ENCODE measurements at places on chromosomes 7 and 10.
A peak's percentile ranks its signal among the peaks of the same experiment; 100 is the strongest.

DNA sequence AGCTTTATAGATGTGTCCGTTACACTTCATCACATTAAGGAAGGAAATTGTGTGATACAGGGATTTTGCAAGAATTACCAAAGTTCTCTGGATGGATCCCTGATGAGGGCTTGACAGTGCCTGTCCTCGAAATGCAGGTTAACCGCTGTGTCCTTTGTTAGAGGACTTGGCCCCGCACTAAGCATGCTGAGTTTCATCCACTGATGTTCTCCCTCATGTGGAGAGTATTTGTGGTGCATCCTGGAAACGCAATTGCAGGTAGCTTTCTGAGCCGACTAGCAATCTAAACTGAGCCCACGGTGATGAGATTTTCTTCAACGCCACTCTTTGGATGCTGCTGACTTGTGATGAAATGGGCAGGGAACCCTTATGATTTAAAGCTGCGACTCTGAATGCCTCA lies 71.9 kb upstream of the STK17A start:
- no peak for DNase-seq
- no peaks in the 10 kb centered on the region for H3K27me3 ChIP-seq
- no peak overlapping the region for H3K4me3 ChIP-seq
- no peaks in the 10 kb centered on the region for H3K36me3 ChIP-seq
- H3K27ac ChIP-seq, result no peak overlapping the region

DNA sequence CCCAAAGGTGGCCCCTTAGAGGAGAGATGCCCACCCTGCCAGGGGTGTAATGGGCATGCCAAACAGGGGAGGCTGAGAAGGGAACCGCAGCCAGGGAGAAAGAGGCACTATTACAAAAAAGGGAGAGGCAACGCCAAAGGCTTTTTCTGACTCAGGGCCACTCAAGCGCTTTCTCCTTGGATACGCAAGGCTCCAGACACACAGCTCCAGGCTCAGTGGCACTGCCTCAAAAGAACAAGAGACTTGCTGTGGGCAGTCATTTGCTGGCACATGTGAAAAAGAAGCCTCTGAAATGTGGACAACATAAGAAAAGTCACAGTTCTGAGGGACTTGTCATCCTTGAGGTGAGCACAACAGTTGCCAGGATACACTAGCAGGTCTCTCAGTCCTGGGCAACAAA lies 128.4 kb downstream of the DGKI start:
- no peak overlapping the region for H3K4me3 ChIP-seq
- peaks cover 7% of the 10 kb centered on the region for H3K4me1 ChIP-seq
- H3K27me3 ChIP-seq, result no peaks in the 10 kb centered on the region
- no peak for DNase-seq
- no peak overlapping the region for H3K27ac ChIP-seq

DNA sequence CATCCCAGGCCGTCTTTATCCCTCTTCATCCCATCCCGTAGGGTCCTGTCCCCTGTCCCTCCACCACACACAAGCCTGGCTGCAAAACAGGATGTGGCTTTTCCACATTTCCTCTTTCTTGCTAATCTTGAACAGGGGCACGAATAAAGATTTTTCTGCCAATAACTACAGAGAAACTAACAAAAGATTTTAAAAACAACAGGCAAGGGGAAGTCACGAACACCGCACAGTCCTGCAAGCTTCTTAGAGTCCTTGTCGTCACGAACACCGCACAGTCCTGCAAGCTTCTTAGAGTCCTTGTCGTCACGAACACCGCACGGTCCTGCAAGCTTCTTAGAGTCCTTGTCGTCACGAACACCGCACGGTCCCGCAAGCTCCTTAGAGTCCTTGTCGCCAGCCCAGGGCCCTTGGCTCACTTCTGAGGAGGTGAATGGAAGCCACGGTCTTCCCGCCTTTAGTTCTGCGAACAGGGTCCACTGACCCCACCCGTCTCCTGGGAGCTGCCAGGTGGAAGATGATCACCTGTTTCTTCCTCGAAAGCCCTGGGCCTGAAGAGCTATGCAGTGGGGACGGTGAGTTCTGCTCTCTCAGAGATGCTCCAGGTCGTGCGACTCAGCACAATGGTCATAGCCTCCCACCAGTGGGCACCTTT lies 10.3 kb upstream of the INSIG1 start:
- no peak overlapping the region for H3K4me3 ChIP-seq
- H3K27me3 ChIP-seq, result no peaks in the 10 kb centered on the region

- H3K4me3 ChIP-seq, result no peak overlapping the region
- no peaks in the 10 kb centered on the region for H3K27me3 ChIP-seq
- H3K4me1 ChIP-seq, result no peaks in the 10 kb centered on the region
- no peaks in the 10 kb centered on the region for H3K36me3 ChIP-seq
- H3K27ac ChIP-seq, result no peak overlapping the region
These were observed 34.8 kb upstream of the LAMB1 start for GRCh38 chr7:108037741-108038140.

DNA sequence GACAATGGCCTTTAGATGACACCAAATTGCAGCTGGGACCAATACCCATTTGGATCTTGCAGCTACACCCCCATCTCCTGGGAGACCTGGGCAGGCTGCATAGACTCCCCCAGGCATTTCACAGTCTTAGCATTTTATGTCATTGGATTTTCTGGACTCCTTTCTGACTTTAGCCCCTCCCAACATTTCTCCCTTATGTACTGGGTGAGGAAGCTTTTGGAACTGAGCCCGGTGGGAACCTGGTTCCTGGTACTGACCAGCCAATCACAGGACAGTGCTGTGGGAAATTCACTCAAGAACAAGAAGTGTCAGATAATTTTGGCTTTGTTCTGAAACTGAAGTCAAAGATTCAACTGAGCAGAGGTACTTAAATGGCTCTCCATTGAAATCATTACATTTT lies 177.7 kb downstream of the ACTR3B start:
- H3K4me3 ChIP-seq, result no peak overlapping the region
- DNase-seq, result no peak
- no peaks in the 10 kb centered on the region for H3K36me3 ChIP-seq
- no peaks in the 10 kb centered on the region for H3K27me3 ChIP-seq

- H3K4me3 ChIP-seq, result no peak overlapping the region
- H3K4me1 ChIP-seq, result peaks cover 41% of the 10 kb centered on the region
- peaks cover 7% of the 10 kb centered on the region for H3K27me3 ChIP-seq
- H3K36me3 ChIP-seq, result no peaks in the 10 kb centered on the region
- H3K27ac ChIP-seq, result no peak overlapping the region
- DNase-seq, result no peak
These were observed 1.8 kb downstream of the CUX1 start for GRCh38 chr7:101819183-101819582.

- peaks cover 25% of the 10 kb centered on the region for H3K4me1 ChIP-seq
- peak overlapping the region; percentile 56 for H3K4me3 ChIP-seq
- H3K36me3 ChIP-seq, result no peaks in the 10 kb centered on the region
- no peak overlapping the region for H3K27ac ChIP-seq
These were observed 4.4 kb downstream of the SEMA3A start for GRCh38 chr7:84190016-84190705.

- H3K4me3 ChIP-seq, result no peak overlapping the region
- peak; percentile 52 for DNase-seq
- no peaks in the 10 kb centered on the region for H3K36me3 ChIP-seq
- H3K27ac ChIP-seq, result peak overlapping the region; percentile 80
- H3K27me3 ChIP-seq, result no peaks in the 10 kb centered on the region
These were observed 655.1 kb downstream of the INHBA start for GRCh38 chr7:41047789-41048191.

GRCh38 chr10:7388602-7389001 lies 22.2 kb downstream of the SFMBT2 start:
- H3K4me1 ChIP-seq, result no peaks in the 10 kb centered on the region
- no peak for DNase-seq
- H3K27ac ChIP-seq, result no peak overlapping the region
- H3K36me3 ChIP-seq, result no peaks in the 10 kb centered on the region

DNA sequence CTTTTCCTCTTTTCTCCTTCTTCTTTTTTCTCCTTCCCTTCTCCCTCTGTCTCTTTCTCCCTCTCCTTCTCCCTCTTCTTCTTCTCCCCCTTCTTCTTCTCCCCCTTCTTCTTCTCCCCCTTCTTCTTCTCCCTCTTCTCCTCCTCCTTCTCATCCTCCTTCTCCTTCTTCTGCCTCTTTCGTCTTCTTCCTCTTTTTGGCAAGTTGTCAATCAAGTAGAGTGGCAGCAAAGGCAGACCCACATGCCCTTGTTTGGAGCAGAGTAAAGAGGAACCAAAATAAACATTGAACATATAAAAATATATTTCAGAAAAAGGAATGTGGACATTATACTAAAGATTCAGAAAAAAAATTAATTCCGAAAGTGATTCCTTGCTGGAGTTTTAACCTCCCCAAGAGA lies 59.6 kb upstream of the ZNF33B start:
- H3K27ac ChIP-seq, result no peak overlapping the region
- H3K4me3 ChIP-seq, result no peak overlapping the region
- no peaks in the 10 kb centered on the region for H3K4me1 ChIP-seq
- no peaks in the 10 kb centered on the region for H3K27me3 ChIP-seq
- no peaks in the 10 kb centered on the region for H3K36me3 ChIP-seq

DNA sequence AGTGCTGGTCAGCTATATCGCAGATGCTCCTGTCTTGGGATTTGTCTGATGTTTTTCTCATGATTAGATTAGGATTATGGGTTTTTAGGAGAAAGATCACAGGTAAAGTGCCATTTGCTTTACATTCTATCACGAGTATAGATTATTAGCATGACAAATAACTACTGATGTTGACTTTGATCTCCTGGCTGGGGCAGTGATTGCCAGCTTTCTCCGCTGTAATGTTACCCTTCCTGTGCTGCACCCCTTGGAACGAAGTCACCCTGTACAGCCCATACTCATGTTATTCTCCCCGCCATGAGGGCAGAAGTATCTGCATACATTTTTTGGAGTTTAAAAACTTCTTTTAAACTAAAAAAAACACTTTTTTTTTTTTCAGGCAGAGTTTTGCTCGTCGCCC lies 10.8 kb upstream of the CLDN4 start:
- no peaks in the 10 kb centered on the region for H3K27me3 ChIP-seq
- no peak for DNase-seq
- H3K4me3 ChIP-seq, result no peak overlapping the region
- H3K36me3 ChIP-seq, result no peaks in the 10 kb centered on the region
- H3K27ac ChIP-seq, result no peak overlapping the region

GRCh38 chr7:159033956-159034355 lies 110.7 kb downstream of the VIPR2 start:
- no peaks in the 10 kb centered on the region for H3K4me1 ChIP-seq
- H3K4me3 ChIP-seq, result no peak overlapping the region
- no peaks in the 10 kb centered on the region for H3K27me3 ChIP-seq
- H3K27ac ChIP-seq, result no peak overlapping the region
- no peaks in the 10 kb centered on the region for H3K36me3 ChIP-seq

DNA sequence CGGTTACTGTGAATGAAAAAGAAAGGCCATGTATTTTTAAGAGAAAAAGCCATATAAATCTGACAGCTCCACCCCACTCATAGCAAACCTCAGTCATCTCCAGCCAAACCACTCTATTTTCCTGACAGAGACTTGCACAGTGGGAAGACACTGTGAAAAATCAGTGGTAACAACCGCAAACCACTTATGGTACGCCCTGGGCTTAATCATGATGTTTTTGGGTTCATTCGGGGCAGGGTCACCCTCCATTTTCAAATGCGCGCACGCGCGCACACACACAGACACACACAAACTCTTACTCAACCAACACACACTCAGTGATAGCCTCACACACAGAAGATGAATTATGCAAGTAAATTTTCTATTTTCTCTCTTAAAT lies 82.1 kb upstream of the HPS1 start:
- H3K36me3 ChIP-seq, result no peaks in the 10 kb centered on the region
- H3K4me3 ChIP-seq, result no peak overlapping the region
- no peaks in the 10 kb centered on the region for H3K27me3 ChIP-seq
- no peak overlapping the region for H3K27ac ChIP-seq

DNA sequence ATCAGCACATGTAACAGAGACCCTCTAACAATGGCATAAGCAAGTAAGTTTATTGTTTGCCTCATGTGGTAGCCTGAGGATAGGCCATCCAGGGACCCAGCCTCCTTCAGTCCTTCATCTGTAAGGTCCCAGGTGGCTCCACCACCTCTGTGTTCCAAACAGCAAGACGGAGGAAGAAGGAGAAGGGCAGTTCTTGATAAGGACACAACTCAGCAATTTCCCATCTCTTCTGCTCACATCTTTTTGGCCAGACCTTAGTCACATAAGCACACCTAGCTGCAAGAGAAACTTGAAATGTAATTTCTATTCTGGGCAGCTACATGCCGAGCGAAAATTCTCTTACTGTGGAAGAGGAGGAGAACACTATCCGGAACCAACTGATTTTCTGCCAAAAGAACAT lies 33.9 kb downstream of the DCLRE1A start:
- H3K27ac ChIP-seq, result no peak overlapping the region
- peaks cover 2% of the 10 kb centered on the region for H3K4me1 ChIP-seq
- no peak for DNase-seq
- no peaks in the 10 kb centered on the region for H3K27me3 ChIP-seq
- H3K36me3 ChIP-seq, result no peaks in the 10 kb centered on the region

DNA sequence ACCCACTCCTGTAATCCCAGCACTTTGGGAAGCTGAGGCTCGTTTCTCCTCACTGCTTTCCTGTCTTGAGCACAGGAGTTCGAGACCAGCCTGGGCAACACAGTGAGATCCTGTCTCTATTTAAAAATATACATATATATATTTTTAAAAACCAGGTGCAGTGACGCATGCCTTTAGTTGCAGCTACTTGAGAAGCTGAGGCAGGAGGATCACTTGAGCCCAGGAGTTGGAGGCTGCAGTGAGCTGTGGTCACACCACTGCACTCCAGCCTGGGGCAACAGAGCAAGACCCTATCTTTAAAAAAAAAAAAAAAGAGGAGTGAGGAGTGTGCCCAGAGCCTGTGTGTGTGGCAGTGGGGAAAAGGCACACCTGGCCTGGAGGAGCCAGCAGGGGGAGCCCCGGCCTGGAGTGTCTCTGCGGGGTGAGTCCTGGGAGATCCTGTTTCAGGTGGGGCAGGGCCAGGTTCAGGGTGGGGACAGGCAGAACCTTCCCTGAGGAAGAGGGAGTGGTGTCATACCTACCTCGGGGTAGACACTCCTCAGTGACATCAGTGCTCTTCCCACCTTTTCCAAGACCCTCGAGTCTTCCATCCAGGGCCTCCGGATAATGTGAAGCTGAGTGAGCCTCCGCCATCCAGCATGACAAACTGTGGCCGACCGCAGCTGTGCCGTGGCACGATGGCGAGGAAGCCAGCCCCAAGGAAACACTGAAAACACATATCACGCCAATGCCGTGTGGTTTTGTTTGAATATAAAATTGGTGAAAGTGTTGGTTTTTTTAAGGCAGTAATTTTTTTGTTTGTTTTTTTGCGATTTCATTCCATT lies 9.0 kb upstream of the ARPC1B start:
- DNase-seq, result no peak
- H3K36me3 ChIP-seq, result peaks cover 45% of the 10 kb centered on the region
- H3K4me1 ChIP-seq, result no peaks in the 10 kb centered on the region

DNA sequence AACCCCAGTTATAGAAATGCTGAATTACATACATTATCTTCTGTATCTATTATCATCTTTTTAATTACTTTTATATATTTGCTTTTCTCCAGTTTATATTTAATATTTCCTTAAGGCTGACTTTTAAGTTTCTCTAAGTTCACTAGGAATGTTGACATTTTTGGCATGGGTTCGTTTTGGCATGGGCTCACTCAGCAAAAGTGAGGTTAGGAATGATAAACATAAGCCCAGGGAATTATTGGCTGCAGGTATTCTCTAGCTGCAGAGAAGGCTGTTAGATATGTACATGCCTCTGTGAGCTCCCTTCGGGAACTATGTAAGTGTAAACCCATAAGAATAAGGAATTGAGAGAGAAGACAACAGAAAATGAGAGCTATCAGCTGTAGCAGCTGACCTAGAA lies 63.6 kb upstream of the RAB18 start:
- H3K36me3 ChIP-seq, result no peaks in the 10 kb centered on the region
- H3K27ac ChIP-seq, result no peak overlapping the region
- H3K27me3 ChIP-seq, result no peaks in the 10 kb centered on the region

- no peaks in the 10 kb centered on the region for H3K27me3 ChIP-seq
- H3K27ac ChIP-seq, result no peak overlapping the region
- no peaks in the 10 kb centered on the region for H3K4me1 ChIP-seq
- peaks cover 23% of the 10 kb centered on the region for H3K36me3 ChIP-seq
- no peak for DNase-seq
These were observed 18.9 kb upstream of the ZNF212 start for GRCh38 chr7:149220534-149220933.

All from cardiac muscle cell (in vitro differentiated cells and primary cell).